Hepatocyte (in vitro differentiated cells): ENCODE measurements at places on chromosomes 1 and 21. TPM values are rescaled to one million over a fixed set of nuclear protein-coding genes. Genes with fewer than 3 reads are reported as not detected.

The TNNI3K gene
- not detected in 2 replicates for total RNA-seq

The RBP7 gene
- 0.50 and 2.0 TPM in 2 replicates for total RNA-seq

The CFHR5 gene
- total RNA-seq = 0.56 and 0.77 TPM in 2 replicates

The DIRAS3 gene
- 1.9 and 3.0 TPM in 2 replicates for total RNA-seq

DNA sequence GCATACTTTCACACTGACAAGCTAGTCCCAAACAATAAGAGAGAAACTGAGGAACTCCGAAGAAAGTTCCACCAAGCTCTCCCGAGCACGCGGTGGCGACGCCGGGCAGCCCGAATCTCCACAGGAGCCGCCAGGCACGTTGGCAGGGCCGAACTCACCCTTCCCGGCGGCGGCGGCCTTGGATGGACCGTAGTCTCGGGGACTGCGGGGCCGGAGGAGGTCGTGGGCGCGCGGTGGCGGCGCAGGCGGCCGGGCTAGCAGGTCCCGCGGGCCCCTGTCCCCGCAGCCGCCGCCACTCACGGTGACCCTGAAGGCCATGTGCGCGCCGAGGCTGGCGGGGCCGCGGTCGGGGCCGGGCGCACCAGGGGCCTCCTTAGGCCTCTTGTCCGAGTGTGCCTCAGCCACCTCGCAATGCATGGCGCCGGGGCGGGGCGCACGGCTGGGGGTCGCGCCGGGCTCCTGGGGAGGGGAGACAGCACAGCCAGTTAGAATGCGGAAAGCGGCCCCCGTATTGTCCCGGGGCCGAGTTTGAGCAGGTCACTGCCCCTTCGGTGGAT, 1.2 kb downstream of the GLIS1 start:
- H3K27me3 ChIP-seq = peaks cover 60% of the 10 kb centered on the region
- peaks cover 25% of the 10 kb centered on the region for H3K4me1 ChIP-seq
- DNase-seq = peak; percentile 13
- H3K4me3 ChIP-seq = no peak overlapping the region
- no peaks in the 10 kb centered on the region for H3K36me3 ChIP-seq

- H3K4me1 ChIP-seq = peaks cover 19% of the 10 kb centered on the region
- H3K36me3 ChIP-seq = no peaks in the 10 kb centered on the region
- no peaks in the 10 kb centered on the region for H3K27me3 ChIP-seq
- peak; percentile 29 for DNase-seq
- no peak overlapping the region for H3K4me3 ChIP-seq
Observed at GRCh38 chr1:31101147-31101502, 35.6 kb upstream of the PUM1 start.

- no peaks in the 10 kb centered on the region for H3K36me3 ChIP-seq
- peak overlapping the region; percentile 22 for H3K27ac ChIP-seq
- peaks cover 11% of the 10 kb centered on the region for H3K4me1 ChIP-seq
- DNase-seq = no peak
- no peaks in the 10 kb centered on the region for H3K27me3 ChIP-seq
Observed at GRCh38 chr1:32965251-32965747, 690 bp upstream of the RNF19B start.

GRCh38 chr21:45756029-45756428, 112.5 kb downstream of the PCBP3 start:
- H3K27me3 ChIP-seq = no peaks in the 10 kb centered on the region
- H3K36me3 ChIP-seq = no peaks in the 10 kb centered on the region
- no peaks in the 10 kb centered on the region for H3K4me1 ChIP-seq
- no peak overlapping the region for H3K4me3 ChIP-seq

DNA sequence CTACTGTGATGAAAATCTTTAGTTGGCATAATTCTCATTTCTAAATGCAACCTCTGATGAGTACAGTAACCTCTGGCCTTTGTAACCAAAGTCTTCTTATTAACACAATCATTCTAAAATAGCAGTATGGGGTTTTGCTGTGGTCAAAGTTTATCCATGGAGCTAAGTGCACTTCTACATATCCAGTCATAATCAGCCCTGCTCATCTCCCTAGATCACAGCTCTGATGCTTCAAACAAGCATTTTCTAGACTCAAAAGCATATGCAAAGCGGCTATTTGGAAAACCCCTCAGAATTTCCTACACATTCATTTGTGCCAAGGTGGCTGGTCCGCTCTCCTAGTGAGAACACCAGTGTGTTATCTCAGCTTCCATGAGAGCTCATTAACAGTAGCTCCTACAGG, 418.6 kb downstream of the MRPL39 start:
- no peak overlapping the region for H3K4me3 ChIP-seq
- H3K27ac ChIP-seq = no peak overlapping the region
- H3K36me3 ChIP-seq = no peaks in the 10 kb centered on the region
- no peak for DNase-seq
- H3K27me3 ChIP-seq = no peaks in the 10 kb centered on the region

DNA sequence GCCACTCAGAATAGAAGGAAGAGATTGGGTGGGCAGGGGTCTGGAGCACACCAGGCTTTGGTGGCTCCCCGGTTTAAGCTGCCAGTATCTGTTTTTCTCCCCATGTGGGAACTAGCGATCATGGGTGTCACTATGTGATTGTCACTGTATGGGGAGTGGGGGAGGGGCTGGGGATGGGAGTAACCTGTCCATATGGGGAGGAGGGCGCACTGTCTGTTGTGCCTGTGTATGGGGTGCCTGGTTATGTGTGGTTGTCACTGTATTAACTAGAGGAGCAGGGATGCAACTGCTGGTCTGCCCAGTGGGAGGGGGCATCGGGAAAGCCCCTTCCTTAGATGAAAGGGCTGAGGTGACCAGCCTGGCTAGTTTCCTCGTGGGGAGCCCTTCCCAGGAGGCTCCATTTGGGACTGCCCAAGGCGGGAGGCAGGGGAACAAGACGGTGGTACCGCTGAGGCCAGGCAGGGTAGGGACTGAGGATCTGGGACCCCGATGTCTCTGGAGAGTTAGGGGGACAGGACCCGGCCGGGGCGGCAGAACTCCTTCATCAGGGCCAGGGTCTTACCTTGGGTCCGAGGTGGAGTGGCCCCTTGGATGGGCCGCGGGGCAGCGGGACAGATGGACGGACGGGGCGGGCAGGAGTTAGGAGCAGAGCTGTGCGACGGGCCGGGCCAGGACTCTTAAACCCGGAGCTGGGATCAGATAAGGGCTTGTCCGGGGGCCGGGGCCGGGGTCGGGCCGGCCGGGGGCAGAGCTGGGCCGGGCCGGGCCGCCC, at the start of gene KCNJ10:
Gene KCNJ10, minus strand, starts transcription at position 701 of the 772 bp plus-strand sequence. CDS start 27,628 bp downstream, outside the sequence.
- peaks cover 25% of the 10 kb centered on the region for H3K27me3 ChIP-seq
- H3K27ac ChIP-seq = no peak within 1 kb of the TSS
- no peaks in the 10 kb centered on the region for H3K36me3 ChIP-seq
- DNase-seq = no peak
- peak within 1 kb of the TSS; percentile 29 for H3K4me3 ChIP-seq

- no peak overlapping the region for H3K4me3 ChIP-seq
- H3K27me3 ChIP-seq = peaks cover 37% of the 10 kb centered on the region
- H3K4me1 ChIP-seq = peaks cover 47% of the 10 kb centered on the region
- H3K27ac ChIP-seq = peak overlapping the region; percentile 65
- DNase-seq = peak; percentile 59
- H3K36me3 ChIP-seq = no peaks in the 10 kb centered on the region
Observed at GRCh38 chr1:155077758-155078445, 735 bp upstream of the EFNA3 start.

DNA sequence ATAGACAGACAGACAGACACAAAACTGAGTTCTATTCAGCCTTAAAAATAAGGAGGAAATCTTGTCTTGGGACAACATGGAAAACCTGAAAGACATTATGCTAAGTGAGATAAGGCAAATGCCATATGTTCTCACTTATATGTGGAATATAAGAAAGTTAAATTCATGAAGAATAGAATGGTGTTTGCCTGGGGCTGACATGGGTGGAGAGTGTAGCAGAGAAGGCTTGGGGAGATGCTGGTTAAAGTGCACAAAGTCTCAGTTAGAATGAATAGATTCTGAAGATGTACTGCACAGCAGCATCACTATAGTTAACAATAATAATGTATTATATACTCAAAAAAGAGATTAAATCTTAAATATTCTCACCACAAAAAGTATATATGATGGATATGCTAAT, 355.5 kb downstream of the LRRIQ3 start:
- no peak overlapping the region for H3K27ac ChIP-seq
- no peaks in the 10 kb centered on the region for H3K36me3 ChIP-seq
- no peaks in the 10 kb centered on the region for H3K27me3 ChIP-seq

DNA sequence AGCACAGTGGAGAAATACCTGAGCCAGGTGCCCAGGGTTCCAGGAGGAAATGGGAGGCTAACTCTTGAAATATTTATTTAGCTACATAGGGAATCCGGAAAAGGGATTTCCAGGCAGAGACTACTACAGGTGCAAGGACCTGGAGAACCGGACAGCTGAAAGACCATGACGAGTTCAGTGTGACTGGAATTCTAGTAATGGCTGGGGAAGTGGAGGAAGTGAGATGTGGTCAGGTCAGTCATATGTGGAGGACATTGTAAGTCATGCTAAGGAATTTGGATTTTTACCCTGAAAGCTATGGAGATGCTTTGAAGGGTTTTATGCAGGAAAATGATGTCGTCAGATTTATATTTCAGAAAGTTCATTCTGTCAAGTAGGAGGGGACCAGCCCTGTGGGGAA, 1.8 kb downstream of the CAP1 start:
- H3K27ac ChIP-seq = no peak overlapping the region
- no peak overlapping the region for H3K4me3 ChIP-seq
- H3K36me3 ChIP-seq = no peaks in the 10 kb centered on the region
- no peaks in the 10 kb centered on the region for H3K27me3 ChIP-seq
- peaks cover 24% of the 10 kb centered on the region for H3K4me1 ChIP-seq

DNA sequence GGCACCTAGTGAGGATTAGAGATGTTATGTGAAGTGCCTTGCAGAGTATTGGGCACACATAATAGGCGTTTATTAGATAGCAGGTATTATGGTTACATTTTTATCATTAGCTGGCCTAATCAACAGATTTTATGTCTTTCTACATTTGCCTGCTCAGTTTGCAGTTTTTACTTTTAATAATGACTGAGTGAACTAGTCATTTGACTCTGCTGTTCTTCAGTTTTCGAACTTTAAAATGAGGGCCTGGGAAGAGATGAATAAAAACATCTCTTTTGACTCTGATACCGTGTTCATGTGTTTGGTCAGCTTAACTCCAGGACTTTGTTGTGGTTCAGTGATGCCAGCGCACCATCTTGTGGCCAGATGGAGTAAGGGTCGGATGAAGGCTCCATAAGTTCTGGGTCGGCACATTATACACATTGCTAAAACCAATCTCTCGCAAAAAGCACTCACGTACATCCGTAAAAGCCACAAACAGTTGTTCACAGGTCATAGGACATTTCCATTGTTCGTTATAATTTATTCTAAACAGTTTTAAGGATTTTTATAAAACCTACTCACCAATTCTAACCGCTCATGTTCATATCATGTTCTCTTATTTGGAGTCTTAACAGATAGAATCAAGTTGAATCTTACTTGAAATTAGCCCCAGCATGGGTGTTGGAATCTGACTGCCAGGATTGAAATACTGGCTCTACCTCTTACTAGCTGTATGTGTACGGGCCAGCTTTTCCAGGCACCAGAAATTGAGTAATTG, 78.4 kb upstream of the GPR88 start:
- no peak overlapping the region for H3K4me3 ChIP-seq
- peak; percentile 81 for DNase-seq
- no peaks in the 10 kb centered on the region for H3K4me1 ChIP-seq
- no peaks in the 10 kb centered on the region for H3K36me3 ChIP-seq
- H3K27me3 ChIP-seq = no peaks in the 10 kb centered on the region

GRCh38 chr1:98947071-98947470, 57.6 kb downstream of the PLPPR5 start:
- no peaks in the 10 kb centered on the region for H3K4me1 ChIP-seq
- H3K27ac ChIP-seq = no peak overlapping the region
- H3K36me3 ChIP-seq = no peaks in the 10 kb centered on the region
- no peak overlapping the region for H3K4me3 ChIP-seq

DNA sequence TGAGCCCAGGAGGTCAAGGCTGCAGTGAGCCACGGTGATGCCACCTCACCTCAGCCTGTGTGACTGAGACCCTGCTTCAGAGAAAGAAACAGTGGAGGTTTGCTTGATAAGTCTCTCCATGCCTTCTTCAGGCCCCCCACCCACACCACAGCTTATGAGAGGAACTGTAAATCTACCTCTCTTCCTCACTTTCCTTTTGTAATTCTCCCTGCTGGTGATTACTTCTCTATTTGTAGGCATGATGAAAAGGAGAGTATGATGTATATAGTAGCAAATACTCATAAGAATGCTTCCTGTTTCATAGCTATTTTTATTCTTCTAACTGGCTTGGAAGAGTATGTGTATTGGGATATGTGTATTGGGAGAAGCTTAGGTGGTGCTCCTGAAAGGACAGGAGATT, 186.3 kb downstream of the VPS13D start:
- no peaks in the 10 kb centered on the region for H3K27me3 ChIP-seq
- no peak overlapping the region for H3K4me3 ChIP-seq
- no peaks in the 10 kb centered on the region for H3K36me3 ChIP-seq
- DNase-seq = no peak

DNA sequence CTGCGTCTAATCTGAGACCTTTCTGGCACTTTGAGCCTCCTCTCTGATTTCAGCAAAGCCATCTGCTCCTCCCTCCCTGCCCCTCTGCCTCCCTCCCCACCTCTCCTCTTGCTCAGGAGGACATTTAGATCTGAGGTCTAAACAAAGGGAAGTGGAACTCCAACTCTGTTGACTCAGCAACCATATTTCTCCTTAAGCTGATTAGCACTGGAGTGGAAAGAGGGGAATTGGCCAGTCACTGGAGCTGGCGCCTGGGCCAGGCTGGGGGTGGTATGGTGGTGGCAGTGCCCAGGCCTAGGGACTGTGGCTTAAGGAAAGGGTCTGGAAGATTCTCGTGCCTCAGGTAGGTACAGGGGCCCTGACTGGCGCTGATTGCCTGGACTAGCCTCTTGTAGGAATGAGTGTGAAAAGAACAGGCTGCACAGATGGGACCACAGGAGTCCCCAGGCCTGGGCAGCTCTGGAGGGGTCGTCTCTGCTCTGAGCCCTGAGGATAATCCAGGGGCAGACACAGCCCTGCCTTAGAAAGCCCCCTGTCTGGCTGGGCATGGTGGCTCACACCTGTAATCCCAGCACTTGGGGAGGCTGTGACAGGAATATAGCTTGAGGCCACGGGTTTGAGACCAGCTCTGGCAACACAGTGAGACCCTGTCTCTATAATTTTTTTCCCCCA, 11.9 kb downstream of the SH2D2A start:
- H3K4me3 ChIP-seq = no peak overlapping the region
- peaks cover 12% of the 10 kb centered on the region for H3K4me1 ChIP-seq
- no peaks in the 10 kb centered on the region for H3K27me3 ChIP-seq
- H3K27ac ChIP-seq = no peak overlapping the region
- no peaks in the 10 kb centered on the region for H3K36me3 ChIP-seq
